ENCODE measurements at places on chromosomes 7 and 10.

- DNase-seq: peak; percentile 14
Observed at GRCh38 chr10:20007426-20007825, 191.2 kb downstream of the PLXDC2 start.

GRCh38 chr10:87650838-87651589, 8.7 kb upstream of the PAPSS2 start:
- no peak for DNase-seq

- no peak for DNase-seq
Observed at GRCh38 chr10:44035474-44036197, 349.3 kb downstream of the CXCL12 start.

DNA sequence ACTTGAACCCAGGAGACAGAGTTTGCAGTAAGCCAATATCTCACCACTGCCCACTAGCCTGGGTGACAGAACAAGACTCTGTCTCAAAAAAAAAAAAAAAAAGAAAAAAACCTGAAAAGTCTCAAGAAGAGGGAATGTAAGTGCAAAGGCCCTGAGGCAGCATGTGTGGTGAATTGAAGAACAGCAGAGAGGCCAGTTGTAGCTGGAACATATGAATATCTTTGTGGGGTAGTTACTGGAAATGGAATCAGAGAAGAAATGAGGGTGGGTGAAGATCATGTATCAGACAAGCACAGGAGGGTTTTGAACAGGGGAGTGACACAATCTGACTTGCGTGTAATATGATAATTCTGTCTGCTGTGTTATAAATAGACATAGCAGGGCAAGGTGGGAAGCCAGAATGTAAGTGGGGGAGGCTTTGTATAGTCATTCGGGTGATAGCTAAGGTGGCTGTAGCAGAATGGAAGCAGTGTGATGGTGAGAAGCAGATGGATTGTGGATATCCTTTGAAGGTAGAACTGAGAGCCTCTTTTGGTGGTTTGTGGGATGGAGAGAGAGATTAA, 45.3 kb upstream of the ITGA8 start:
- DNase-seq: no peak

GRCh38 chr7:150949971-150950491, 28.1 kb downstream of the KCNH2 start:
- no peak for DNase-seq

DNA sequence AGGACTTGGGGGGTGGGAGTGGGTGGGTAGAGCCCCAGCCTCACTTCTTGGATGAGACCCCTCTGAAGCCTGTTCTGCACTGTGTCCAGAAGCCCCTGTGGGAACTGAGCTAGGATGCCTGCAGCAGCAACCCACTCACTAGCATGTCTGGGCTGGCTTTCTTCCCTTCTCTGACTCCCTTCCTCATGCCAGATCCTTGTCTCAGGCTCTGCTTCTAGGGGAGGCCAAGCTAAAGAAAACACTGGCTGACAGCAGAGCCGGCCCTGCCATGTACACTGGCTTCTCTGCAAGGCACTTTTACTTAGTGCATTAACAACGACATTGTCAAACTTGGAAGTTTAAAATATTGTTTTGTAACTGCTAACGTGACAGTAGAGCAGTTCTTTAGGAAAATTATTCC, 50.2 kb downstream of the ARHGAP22 start:
- no peak for DNase-seq

Data from brain microvascular endothelial cell (primary cell).